Spleen (tissue), 13 donors: ENCODE measurements at places on chromosomes 6 and 20. TPM values are rescaled to one million over a fixed set of nuclear protein-coding genes. Genes with fewer than 3 reads are reported as not detected.

DNA sequence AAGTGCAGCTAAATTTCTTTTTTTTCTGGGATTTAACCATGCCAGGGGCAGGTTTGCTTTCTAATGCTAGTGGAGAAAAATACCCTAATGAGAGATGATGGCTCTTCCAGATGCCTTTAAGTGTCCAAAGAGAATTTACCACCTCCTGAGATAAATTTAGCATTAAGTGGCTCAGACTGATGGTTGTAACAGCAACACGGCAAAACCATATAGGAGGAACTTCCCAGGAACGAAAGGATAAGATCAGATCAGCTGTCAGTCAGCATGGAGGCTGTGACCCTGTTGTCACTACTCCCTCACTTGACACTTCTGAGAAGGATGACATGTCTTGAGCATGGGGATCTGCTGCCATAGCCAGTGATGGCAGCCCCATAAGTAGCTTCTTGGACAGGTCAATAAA is 860.0 kb downstream of the QKI start:
- DNase-seq: no peak
- no peak overlapping the region for H3K27ac ChIP-seq
- no peaks in the 10 kb centered on the region for H3K36me3 ChIP-seq
- H3K27me3 ChIP-seq: no peaks in the 10 kb centered on the region
- H3K4me1 ChIP-seq: no peaks in the 10 kb centered on the region
- no peak overlapping the region for H3K4me3 ChIP-seq

GRCh38 chr20:51768759-51769517 is 748 bp upstream of the ATP9A start:
- H3K4me3 ChIP-seq: no peak overlapping the region
- H3K27me3 ChIP-seq: peaks cover 12% of the 10 kb centered on the region
- peaks cover 38% of the 10 kb centered on the region for H3K4me1 ChIP-seq
- no peaks in the 10 kb centered on the region for H3K36me3 ChIP-seq

GRCh38 chr6:166424431-166424830 is 41.7 kb upstream of the MPC1 start:
- H3K36me3 ChIP-seq: no peaks in the 10 kb centered on the region
- no peak for DNase-seq
- no peak overlapping the region for H3K4me3 ChIP-seq

GRCh38 chr6:48766349-48766748 is 655.4 kb upstream of the PTCHD4 start:
- no peak overlapping the region for H3K4me3 ChIP-seq
- H3K27me3 ChIP-seq: no peaks in the 10 kb centered on the region
- no peak overlapping the region for H3K27ac ChIP-seq
- no peaks in the 10 kb centered on the region for H3K36me3 ChIP-seq
- no peaks in the 10 kb centered on the region for H3K4me1 ChIP-seq

GRCh38 chr20:63739130-63740069 is at the start of gene SLC2A4RG:
TSS of gene SLC2A4RG (plus strand) at chr20:63739776. CDS start at chr20:63739913, 137 bp downstream.
- H3K27ac ChIP-seq: peak within 1 kb of the TSS; percentile 81
- peaks cover 36% of the 10 kb centered on the region for H3K36me3 ChIP-seq
- peaks cover 78% of the 10 kb centered on the region for H3K4me1 ChIP-seq
- H3K27me3 ChIP-seq: peaks cover 19% of the 10 kb centered on the region
- peak within 1 kb of the TSS; percentile 61 for H3K4me3 ChIP-seq

DNA sequence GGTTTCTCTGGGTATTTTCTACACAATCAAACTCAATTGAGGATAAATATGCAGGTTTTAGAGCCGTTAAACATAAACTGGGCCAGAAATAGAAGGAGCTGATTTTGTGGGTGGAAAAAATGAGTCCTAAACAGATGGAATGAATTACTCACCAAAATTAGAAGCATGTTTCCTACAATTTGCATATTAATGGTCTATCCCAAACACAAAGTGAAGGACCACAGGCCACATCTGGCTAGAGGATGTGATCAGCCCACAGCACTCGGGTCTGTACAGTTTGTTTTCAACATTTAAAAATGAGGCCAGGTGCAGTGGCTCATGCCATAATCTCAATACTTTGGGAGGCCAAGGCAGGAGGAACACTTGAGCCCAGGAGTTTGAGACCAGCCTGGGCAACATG is 296.3 kb downstream of the PREX1 start:
- H3K36me3 ChIP-seq: no peaks in the 10 kb centered on the region
- H3K27me3 ChIP-seq: peaks cover 5% of the 10 kb centered on the region
- no peak overlapping the region for H3K4me3 ChIP-seq
- H3K4me1 ChIP-seq: no peaks in the 10 kb centered on the region

- H3K4me1 ChIP-seq: no peaks in the 10 kb centered on the region
- H3K27me3 ChIP-seq: no peaks in the 10 kb centered on the region
- no peak overlapping the region for H3K27ac ChIP-seq
These were observed 83.0 kb downstream of the WDR27 start for GRCh38 chr6:169618526-169619490.

- H3K4me1 ChIP-seq: no peaks in the 10 kb centered on the region
- H3K36me3 ChIP-seq: no peaks in the 10 kb centered on the region
- no peaks in the 10 kb centered on the region for H3K27me3 ChIP-seq
- no peak overlapping the region for H3K4me3 ChIP-seq
These were observed 77.4 kb downstream of the CD83 start for GRCh38 chr6:14194976-14195375.

DNA sequence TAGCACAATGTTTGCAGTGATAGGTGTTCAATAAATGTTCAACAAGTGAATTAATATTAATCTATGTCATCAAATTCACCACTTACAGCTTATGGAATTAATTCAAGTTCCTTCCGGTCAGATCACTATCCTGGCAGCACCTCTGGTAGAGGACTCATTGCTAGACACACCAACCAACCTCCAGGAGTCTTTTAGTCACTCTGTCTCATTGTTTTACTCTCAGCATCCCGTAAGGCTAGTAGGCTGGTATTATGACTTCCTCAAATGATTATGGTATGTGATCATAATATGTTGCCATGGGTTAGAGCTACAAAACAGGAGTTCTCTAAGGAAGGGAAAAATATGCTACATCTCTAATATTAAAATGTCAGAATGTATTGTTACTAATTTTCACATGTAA is 21.7 kb upstream of the MMS22L start:
- H3K27ac ChIP-seq: no peak overlapping the region
- no peaks in the 10 kb centered on the region for H3K4me1 ChIP-seq
- no peaks in the 10 kb centered on the region for H3K36me3 ChIP-seq
- no peak overlapping the region for H3K4me3 ChIP-seq
- no peak for DNase-seq

GRCh38 chr6:136846046-136846445 is 23.7 kb downstream of the PEX7 start:
- H3K27me3 ChIP-seq: no peaks in the 10 kb centered on the region
- no peaks in the 10 kb centered on the region for H3K36me3 ChIP-seq
- H3K27ac ChIP-seq: no peak overlapping the region
- H3K4me3 ChIP-seq: no peak overlapping the region
- H3K4me1 ChIP-seq: no peaks in the 10 kb centered on the region

GRCh38 chr6:151290877-151291721 is 51.3 kb downstream of the AKAP12 start:
- H3K27me3 ChIP-seq: no peaks in the 10 kb centered on the region
- H3K36me3 ChIP-seq: no peaks in the 10 kb centered on the region
- H3K4me3 ChIP-seq: no peak overlapping the region
- no peak for DNase-seq
- peaks cover 3% of the 10 kb centered on the region for H3K4me1 ChIP-seq
- H3K27ac ChIP-seq: peak overlapping the region; percentile 38

GRCh38 chr6:80647156-80647555 is 540.7 kb downstream of the BCKDHB start:
- no peak for DNase-seq
- no peaks in the 10 kb centered on the region for H3K4me1 ChIP-seq
- no peaks in the 10 kb centered on the region for H3K27me3 ChIP-seq
- H3K36me3 ChIP-seq: no peaks in the 10 kb centered on the region

DNA sequence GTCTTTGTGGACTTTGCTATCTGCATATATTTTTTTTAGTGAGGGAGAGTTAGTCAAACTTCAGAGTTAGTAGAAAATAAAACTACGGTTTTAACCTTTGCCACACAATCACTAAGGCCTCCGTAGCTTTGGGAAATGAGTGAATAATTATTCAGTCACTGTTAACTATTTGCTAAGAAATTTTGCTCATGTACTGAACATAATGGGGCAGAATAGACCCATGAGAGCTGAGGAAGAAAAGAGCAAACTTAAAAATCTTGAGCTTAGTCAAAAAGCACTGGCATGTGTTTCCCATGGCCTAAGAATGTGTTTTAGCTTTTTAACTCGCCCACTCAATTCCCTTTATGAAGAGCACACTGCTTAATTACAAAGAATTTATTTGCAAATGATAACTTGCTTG is 60.4 kb upstream of the SUPT3H start:
- peaks cover 5% of the 10 kb centered on the region for H3K27me3 ChIP-seq
- H3K4me1 ChIP-seq: peaks cover 46% of the 10 kb centered on the region
- H3K36me3 ChIP-seq: no peaks in the 10 kb centered on the region
- DNase-seq: no peak
- no peak overlapping the region for H3K27ac ChIP-seq
- H3K4me3 ChIP-seq: no peak overlapping the region

GRCh38 chr6:25154034-25154596 is 125.1 kb upstream of the CARMIL1 start:
- no peak overlapping the region for H3K27ac ChIP-seq
- no peak for DNase-seq
- no peaks in the 10 kb centered on the region for H3K4me1 ChIP-seq
- H3K4me3 ChIP-seq: no peak overlapping the region
- H3K36me3 ChIP-seq: no peaks in the 10 kb centered on the region

- no peaks in the 10 kb centered on the region for H3K27me3 ChIP-seq
- H3K4me1 ChIP-seq: no peaks in the 10 kb centered on the region
- DNase-seq: no peak
- H3K36me3 ChIP-seq: no peaks in the 10 kb centered on the region
- no peak overlapping the region for H3K4me3 ChIP-seq
These were observed 16.8 kb upstream of the CDH22 start for GRCh38 chr20:46324960-46325703.

GRCh38 chr20:10687895-10688294 is 14.1 kb upstream of the JAG1 start:
- no peak for DNase-seq
- no peaks in the 10 kb centered on the region for H3K27me3 ChIP-seq
- no peak overlapping the region for H3K4me3 ChIP-seq
- no peak overlapping the region for H3K27ac ChIP-seq
- H3K4me1 ChIP-seq: no peaks in the 10 kb centered on the region

DNA sequence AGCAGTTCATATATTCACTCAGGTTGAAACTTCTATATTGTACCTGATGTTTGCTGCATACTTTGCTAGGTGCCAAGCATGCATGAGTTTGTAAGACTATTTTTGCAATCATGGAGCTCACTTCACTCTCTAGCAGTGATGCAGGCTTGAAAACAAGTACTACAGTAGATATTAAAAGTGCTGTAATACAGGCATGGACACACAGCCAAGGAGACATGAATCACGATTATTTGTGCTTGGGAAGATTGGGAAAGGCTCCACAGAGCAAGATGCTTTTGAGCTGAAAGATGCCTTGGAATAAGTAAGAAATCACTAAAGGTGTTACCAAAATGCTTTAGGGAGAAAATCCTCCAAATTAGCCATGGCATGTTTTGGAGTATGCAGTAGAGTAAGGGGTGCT is 427.4 kb downstream of the UTRN start:
- no peaks in the 10 kb centered on the region for H3K36me3 ChIP-seq
- no peaks in the 10 kb centered on the region for H3K4me1 ChIP-seq
- DNase-seq: no peak
- H3K27ac ChIP-seq: no peak overlapping the region
- no peak overlapping the region for H3K4me3 ChIP-seq
- no peaks in the 10 kb centered on the region for H3K27me3 ChIP-seq

- H3K27ac ChIP-seq: peak overlapping the region; percentile 45
- H3K4me1 ChIP-seq: peaks cover 44% of the 10 kb centered on the region
- H3K27me3 ChIP-seq: no peaks in the 10 kb centered on the region
- peak; percentile 86 for DNase-seq
- H3K36me3 ChIP-seq: no peaks in the 10 kb centered on the region
These were observed 70.7 kb upstream of the TAB2 start for GRCh38 chr6:149246691-149247384.

- H3K27me3 ChIP-seq: no peaks in the 10 kb centered on the region
- H3K4me1 ChIP-seq: no peaks in the 10 kb centered on the region
- no peak for DNase-seq
- H3K36me3 ChIP-seq: no peaks in the 10 kb centered on the region
- H3K27ac ChIP-seq: no peak overlapping the region
- no peak overlapping the region for H3K4me3 ChIP-seq
These were observed 16.9 kb upstream of the MDFI start for GRCh38 chr6:41621367-41621766.

GRCh38 chr20:46672543-46673148 is 16.6 kb downstream of the TP53RK start:
- no peak overlapping the region for H3K4me3 ChIP-seq
- H3K36me3 ChIP-seq: no peaks in the 10 kb centered on the region
- H3K4me1 ChIP-seq: no peaks in the 10 kb centered on the region
- DNase-seq: no peak

- H3K4me1 ChIP-seq: no peaks in the 10 kb centered on the region
- H3K36me3 ChIP-seq: no peaks in the 10 kb centered on the region
- no peak overlapping the region for H3K4me3 ChIP-seq
These were observed 104.7 kb upstream of the IFNGR1 start for GRCh38 chr6:137323860-137324259.

Gene SYNGAP1
- total RNA-seq: 29.8 TPM

Gene C20orf96
- total RNA-seq: 8.6 TPM

Gene DNAH8
- 4.8 TPM for total RNA-seq

Gene OVOL2
- total RNA-seq: not detected

Gene BACH2
- 28.6 TPM for total RNA-seq

Gene HUS1B
- 6.1 TPM for total RNA-seq

Gene POFUT1
- 23.5 TPM for total RNA-seq

Gene PLG
- not detected for total RNA-seq

Gene CDH4
- 16.2 TPM for total RNA-seq

Gene GCLC
- total RNA-seq: 57.6 TPM

Gene CALHM6
- 168 TPM for total RNA-seq
